ENCODE measurements at places on chromosomes 1 and 21. TPM values are rescaled to one million over a fixed set of nuclear protein-coding genes. Genes with fewer than 3 reads are reported as not detected.

The KCNK1 gene
- 3.0 TPM for polyA plus RNA-seq

The NPHS2 gene
- polyA plus RNA-seq: not detected

The TGFBR3 gene
- polyA plus RNA-seq: 8.3 TPM

The SYT6 gene
- polyA plus RNA-seq: not detected

The ERICH3 gene
- not detected for polyA plus RNA-seq

The TNNI3K gene
- 0.42 TPM for polyA plus RNA-seq

DNA sequence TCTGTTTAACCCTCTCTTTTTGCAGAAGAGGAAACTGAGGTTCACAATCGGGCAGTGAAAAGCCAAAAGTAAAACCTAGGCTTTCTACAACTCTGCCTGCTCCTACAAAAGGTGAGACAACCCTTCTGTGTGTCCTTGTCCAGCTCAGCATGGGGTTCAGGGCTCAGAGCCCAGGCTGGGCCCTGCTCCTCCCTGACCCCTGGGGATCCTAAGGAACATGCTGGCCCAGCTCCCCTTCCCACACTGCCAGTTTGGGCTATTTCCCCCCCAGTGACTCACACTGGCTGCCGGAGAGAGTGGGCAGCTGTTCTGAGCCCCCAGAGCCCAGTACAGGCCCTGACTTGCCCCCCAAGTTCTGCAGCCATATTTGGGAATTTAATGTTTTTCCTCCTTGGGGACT lies 8.9 kb downstream of the FAM229A start:
- DNase-seq: no peak

- no peak for DNase-seq
Measured at GRCh38 chr1:114390960-114391359, 120.0 kb downstream of the TRIM33 start.

GRCh38 chr1:221076391-221076811 lies 197.2 kb downstream of the HLX start:
- DNase-seq: no peak

- DNase-seq: no peak
Measured at GRCh38 chr1:242011894-242012660, 13.2 kb upstream of the MAP1LC3C start.

- DNase-seq: no peak
Measured at GRCh38 chr1:197143276-197143675, 3.2 kb downstream of the ASPM start.

GRCh38 chr1:244788493-244789275 lies 46.8 kb upstream of the COX20 start:
- DNase-seq: no peak

GRCh38 chr21:43345746-43346409 lies 81.1 kb downstream of the SIK1 start:
- no peak for DNase-seq

DNA sequence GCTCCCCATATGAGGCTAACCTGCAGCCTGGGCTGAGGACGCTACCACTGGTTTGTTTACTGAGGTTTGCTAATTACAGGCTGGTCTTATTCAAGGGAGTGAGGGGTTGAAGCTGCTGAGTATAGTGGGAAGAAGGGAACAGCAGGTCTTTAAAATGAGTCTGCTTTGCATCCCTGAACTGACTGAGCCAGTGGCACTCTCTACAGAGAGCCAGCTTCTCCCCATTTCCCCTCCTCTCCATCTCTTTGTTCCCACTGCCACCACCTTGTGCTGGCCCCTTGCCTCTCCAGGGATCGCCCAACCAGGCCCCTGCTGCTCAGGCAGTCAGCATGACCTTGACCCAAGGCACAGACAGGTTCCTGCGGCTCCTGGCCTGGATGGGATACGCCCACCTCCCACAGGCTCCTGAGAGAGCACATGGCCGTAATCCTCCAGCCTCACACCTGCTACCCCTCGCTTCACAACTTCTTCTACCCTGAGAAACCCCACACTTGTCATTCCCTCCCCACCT lies 45.0 kb downstream of the IER5 start:
- no peak for DNase-seq

DNA sequence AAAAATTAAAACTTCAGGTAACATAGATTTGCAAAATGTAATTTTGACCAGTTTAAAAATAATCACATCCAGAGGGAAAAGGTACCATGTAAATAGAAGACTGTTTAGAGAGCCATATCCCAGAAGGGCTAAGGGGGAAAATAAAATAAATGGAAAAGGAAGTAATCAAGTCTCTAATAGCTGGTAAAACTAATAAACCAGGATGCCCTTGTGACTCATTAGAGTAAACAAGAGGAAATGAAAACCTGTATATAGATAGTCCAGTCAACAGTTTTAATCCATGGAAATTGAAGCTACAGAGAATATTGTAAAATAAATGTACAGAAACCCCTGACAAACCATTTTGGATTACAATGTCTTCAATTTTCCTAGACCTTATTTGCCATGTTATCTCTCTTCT lies 698.0 kb upstream of the RGS18 start:
- no peak for DNase-seq

DNA sequence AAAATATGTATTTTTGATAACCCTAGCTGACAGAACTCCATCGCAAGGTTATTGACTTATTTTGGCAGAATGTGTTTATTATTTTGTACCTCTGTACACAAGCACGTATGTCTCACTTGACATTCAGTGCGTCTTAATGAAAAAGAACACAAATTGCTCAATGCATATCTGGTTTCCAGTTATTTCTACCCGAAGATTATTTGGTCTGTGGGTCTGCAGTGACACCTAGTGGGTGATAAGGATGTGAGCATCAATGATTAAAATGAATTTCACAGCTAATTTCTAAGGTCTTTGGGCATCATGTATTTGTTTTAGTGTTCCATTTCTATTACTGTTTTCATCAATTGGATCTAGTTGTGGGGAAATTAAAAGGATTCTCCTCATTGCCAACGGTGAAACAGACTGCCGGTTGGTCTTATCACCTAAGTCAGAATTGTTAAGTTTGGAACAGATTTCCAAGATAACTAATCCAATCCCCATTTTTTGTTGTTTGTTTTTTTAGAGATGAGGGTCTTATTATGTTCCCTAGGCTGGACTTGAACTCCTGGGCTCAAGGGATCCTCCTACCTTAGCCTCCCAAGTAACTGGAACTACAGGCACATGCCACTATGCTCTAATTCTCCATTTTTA lies 13.9 kb downstream of the DDX20 start:
- DNase-seq: no peak

DNA sequence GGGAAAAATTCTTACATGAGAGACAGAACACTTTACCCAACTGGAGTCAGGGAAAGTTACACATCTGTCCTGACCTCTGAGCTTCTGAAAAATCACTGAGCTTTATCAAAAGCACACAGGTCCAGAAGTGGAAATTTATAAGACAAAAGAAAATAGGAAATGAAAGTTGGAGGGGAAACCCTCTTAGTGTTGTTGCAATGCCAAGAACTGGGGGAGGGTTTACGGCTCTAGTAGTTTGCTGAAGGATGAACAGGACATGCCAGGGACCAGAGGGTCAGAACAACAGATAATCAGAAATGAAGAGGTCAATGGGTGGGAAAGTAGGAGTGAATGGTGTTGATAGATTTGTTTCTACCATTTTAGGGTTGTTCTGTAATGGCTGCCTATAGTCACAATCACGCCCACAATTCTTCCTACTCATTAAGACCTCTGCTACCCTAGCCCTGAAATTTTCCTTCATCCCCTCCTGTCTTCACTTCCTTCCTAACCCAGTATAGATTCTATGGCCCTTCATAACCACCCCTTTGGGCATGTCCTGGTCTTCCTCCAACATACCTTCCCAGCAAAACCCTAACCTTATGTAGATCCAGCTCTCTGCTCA lies 30.3 kb upstream of the FMOD start:
- DNase-seq: no peak

- no peak for DNase-seq
Measured at GRCh38 chr1:162985816-162986435, 83.2 kb upstream of the RGS4 start.

- DNase-seq: no peak
Measured at GRCh38 chr1:46456411-46456963, 33.1 kb upstream of the DMBX1 start.

DNA sequence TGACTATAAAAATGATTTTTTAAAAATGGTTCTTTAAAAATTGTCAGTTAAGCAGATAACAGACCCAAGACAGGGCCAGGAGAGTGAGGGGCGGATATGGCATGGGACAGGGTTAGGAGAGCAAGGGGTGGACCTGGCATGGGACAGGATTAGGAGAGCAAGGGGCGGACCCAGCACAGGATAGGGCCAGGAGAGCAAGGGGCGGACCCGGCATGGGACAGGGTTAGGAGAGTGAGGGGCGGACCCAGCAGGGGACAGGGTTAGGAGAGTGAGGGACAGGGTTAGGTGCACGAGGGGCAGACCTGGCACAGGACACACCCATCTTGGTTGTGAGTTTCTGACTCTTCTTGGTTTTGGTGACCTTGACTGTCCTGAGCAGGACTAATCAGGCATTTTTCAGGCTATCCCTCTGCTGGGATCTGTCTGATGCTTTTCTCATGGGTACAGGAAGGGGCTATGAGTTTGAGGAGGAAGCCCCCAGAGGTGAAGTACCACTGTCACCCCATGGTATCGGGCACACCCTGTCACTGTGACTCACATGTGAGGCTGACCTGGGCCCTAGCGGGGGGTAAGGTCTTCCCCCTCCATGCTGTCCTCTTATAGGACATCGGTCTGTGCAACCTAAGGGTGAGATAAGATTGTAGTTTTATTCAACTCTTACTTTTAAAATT lies 159.0 kb upstream of the COL6A1 start:
- DNase-seq: no peak

Measured in BJ (cell line).